Hippocampal formation (tissue), 2 donors: ENCODE measurements at places on chromosomes 2 and 18.

GRCh38 chr18:63109802-63110201 is 209.8 kb downstream of the BCL2 start:
- no peak for DNase-seq

GRCh38 chr18:73748731-73749130 is 398.9 kb downstream of the FBXO15 start:
- peak; percentile 8 for DNase-seq

DNA sequence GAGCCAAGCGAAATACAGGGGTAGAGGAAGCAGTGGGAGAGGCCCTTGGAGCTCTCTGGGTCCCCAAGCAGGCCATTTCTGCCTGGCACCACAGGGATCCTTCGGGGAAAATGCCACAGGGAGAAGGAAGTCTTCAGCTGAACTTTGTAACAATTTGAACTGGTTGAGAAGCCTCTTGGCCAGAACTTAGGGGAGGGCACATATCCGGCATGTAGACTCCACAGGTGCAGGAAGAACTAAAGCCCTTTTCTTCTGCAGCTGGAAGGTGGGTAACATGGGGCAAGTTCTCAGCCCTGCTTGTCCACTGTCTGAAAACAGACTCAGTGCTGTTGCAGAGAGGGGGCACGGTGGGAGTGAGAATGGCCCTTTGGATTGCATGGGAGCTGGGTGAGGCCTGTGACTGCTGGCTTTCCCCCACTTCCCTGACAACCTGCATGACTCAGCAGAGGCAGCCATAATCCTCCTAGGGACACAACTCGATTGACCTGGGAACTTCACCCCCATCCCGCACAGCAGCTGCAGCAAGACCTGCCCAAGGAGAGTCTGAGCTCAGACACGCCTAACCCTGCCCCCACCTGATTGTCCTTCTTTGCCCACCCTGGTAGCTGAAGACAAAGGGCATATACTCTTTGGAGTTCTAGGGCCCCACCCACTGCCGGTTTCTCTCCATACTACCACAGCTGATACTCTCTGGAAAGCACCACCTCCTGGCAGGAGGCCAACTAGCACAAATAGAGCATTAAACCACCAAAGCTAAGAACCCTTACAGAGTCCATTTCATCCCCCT is 101.6 kb upstream of the FAM136A start:
- no peak for DNase-seq

GRCh38 chr2:101344137-101344536 is 35.6 kb upstream of the RNF149 start:
- peak; percentile 65 for DNase-seq

- DNase-seq, result no peak
These were observed 112.6 kb downstream of the ARHGAP28 start for GRCh38 chr18:6842081-6842480.

GRCh38 chr2:120558847-120559246 is 176.8 kb upstream of the GLI2 start:
- DNase-seq, result no peak

- no peak for DNase-seq
These were observed 50.6 kb upstream of the PARD3B start for GRCh38 chr2:204494681-204495080.

GRCh38 chr2:227455200-227455599 is 16.8 kb upstream of the AGFG1 start:
- no peak for DNase-seq

DNA sequence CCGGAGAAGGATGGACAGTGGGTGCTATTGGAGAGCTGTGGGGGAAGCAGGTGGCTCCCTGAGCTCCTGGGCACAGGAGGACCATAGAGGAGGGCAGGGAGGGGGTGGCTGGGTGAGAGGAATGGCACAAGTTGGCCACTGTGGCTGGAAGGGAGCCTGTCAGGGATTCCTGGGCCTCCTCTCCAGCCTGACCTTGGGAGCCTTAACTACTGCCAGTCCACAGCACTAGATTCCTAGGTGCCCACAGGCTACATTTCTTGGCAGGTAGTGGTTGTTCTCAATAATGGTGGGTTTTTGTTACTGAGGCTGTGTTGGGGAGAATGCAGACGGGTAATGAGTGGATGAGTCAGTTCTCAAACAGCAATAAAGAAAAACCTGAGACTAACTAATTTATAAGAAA is 26.0 kb downstream of the EFHD1 start:
- no peak for DNase-seq

DNA sequence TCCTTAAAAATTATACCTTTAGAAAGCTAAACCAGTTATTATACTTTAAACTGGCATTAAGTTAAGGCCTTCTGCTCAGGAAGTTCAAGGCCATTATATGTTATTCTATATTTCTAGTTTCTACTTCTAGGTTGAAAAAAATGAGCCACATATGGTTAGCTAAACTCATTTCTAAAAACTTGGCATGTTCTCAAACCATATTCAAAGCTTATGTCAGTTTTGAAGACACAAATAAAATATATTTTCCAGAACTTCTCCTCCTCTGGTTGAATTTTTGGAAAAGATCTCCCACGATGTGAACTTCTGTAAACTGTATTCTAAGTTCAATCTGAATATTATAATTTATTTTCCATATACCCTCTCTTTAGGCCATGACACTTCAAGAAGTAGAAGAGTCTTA is 103.5 kb downstream of the NYAP2 start:
- DNase-seq, result no peak

DNA sequence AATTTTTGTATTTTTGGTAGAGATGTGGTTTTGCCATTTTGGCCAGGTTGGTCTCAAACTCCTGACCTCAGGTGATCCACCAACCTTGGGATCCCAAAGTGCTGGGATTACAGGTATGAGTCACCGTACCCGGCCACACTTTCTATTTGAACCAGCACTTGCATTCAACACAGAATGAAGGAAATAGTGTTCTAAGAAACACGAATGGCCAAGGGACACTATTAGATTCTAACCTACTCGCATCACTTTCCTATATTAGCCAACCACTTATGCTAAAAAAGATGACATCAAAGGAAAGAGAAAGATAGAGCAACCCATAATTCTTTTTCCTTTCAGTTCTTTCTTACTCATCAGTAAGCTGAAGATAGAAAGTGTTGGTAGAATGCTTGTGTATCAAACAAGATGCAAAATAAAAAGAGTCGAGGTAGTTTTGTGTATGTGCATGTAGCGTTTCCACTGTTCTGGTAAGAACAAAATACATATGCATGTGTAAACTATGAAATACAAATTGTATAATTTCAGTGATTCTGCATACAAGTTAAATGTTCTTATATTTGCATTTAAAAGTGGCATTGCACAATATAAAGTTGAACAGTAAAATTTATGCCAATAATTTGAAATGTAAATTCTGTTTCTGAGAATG is 247.6 kb downstream of the CDCA7 start:
- DNase-seq, result no peak

GRCh38 chr2:186882511-186883071 is 33.6 kb upstream of the ZSWIM2 start:
- no peak for DNase-seq

DNA sequence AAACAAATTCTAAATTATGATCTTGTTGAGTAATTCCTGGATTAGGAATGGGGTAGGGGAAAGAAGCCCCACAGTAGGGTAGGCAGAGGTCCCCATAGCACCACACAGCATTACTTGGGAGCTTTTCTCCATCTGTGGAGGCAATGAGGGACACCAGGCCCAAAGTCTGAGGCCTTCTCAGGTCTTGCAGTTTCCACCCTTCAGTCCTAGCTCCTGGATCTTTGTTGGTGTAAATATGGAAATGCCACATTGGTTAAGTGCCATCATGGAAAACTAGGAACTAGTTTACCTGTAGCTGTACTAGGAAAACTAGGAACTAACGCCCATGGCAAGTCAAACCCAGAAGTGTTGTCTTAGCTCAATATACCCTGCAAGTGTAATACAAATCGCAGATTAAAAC is 113.3 kb upstream of the DAPL1 start:
- DNase-seq, result no peak

- no peak for DNase-seq
These were observed 29.7 kb downstream of the XDH start for GRCh38 chr2:31384771-31385276.

DNA sequence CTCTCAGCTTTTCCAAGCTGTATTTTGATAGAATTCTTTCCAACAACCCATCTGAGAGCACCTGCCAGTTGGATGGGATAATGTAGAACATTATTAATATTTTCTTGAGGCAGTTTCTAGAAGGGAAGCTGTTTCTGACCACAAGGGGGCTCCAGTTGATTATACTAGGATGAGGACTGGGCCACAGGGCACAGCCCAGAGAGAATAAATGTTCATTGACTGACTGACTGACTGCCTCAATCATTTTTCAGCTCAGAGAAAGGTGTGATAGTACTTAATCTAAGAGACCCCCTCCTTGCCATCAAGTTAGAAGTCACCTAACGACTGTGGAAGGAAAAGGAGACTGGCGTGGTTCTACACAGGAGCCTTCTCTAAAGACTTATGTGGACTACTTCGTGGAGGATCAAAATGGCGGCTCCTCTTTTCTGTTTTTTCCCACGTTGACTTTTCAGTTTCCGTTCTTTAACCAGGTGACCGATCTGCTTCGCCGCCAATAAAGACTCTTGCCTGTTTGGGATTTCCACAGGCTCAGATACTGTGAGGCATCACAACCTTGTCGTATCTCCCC is 31.9 kb upstream of the CREG2 start:
- peak; percentile 46 for DNase-seq

- DNase-seq, result no peak
These were observed 21.6 kb downstream of the MAP4K4 start for GRCh38 chr2:101718993-101719571.

DNA sequence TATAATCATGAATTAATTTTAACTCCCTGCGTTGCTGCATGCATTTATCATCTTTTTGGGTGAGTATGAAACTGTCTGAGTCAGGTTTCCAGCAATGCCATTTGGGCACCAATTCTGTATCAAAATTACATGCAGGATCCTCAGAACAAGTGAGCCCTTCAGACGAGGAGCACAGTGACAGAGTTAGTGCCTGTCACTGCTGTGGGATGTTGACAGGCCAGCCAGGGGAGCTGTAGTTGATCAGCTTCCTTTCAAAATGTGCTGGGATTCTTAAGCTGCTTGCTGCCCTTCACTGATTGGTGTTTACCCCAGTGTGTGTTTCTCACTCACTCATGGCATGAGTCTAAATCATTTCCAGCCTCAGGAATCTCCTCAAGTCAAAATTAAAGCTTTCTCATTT is 109.2 kb downstream of the TPGS2 start:
- DNase-seq, result no peak

DNA sequence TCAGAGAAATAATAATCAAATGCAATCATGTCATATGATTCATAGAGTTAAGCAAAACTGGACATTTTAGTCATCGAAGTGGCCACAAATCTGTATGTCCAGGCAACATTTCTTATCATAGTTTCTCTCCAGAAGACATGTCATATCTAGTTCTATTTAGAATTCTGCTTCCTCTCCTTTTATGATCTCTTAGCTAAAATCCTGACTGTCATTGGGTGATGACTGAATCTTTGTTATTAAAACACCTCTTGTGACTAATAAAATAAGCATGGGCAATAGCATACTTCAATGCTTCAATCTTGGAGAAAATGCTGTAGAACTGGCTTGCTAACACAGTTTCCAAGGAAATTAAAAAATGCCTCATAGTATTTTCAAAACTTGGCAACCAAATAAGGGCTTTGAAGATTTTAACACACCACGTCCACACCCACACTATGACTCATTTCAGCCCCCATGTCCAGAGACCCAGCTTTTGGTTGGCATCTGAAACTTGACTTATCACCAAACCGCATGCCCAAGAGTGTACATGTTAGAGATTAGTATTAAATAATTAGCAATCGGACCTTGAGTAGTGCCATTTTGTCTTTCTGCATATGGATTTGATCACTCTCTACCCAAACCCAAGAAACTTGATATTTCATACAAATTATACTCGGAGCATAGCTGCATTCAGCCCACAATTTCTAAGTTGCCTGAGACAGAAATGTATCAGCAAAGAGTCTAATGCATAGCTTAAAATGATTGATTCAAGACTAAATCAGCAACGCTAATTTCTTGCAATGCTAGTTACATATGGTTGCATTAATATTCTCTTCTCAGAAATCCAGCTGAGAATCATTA is 106.5 kb upstream of the ETAA1 start:
- no peak for DNase-seq

DNA sequence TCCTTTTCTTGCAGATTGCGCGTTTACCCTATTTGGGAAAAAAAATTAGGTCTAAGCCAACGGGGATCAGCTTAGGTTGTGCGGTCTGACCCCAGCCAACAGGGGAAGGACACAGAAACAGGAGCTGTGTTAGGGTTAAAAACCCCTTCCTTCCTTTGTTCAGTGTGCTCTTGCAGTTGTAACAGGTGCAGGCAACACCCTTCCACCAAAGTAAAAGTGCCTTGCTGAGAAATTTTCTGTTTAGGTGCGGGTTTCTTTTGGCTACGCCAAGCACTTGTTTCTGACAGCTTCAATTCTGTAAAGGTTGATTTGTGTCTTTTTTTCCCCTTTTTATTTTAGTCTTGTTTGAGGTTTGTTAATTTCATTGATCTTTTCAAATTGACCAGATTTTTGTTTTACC is 92.5 kb downstream of the PTPN4 start:
- DNase-seq, result no peak

DNA sequence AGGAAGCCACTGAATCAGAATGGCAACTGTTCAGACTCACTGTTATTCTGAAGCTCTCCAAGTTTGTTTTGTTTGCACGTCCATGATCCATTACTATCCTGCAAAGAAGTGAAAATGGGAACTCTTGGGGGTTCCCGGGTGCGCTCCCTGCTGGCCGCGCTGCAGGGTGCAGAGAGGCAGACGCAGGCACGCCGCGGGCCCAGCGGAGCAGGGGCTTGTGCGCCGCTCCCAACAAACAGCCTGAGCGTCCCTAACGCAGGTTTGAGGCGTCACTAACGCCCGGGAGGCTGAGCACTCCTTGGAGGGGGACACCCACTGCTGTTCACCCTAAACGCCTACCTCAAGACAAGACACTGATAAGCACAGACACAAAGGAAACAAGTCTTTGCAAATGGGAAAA is 14.3 kb upstream of the PIEZO2 start:
- DNase-seq, result peak; percentile 13

GRCh38 chr2:226643946-226644282 is 155.7 kb downstream of the IRS1 start:
- no peak for DNase-seq

- no peak for DNase-seq
These were observed 65.1 kb upstream of the AFF3 start for GRCh38 chr2:100207411-100207885.

DNA sequence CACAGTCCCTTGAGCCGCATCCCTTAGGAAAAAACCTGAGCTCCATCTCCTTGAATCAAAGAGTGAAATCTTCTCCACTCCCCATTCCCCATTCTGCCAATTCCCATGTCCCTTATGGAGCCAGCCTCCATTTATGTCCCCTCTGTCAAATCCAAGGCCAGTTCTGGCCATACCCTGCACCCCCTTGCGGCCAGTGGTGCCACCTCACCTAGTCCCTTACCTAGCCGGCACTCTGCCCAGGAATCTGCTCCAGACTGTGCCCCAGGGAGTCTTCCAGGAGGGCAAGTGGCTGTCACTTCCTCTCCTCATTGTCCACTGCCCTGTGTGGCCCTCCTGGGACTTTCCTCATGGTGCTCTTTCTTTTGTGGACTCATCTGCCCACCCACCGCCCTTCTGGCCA is 195.4 kb upstream of the RMP24 start:
- no peak for DNase-seq
